ENCODE measurements at places on chromosomes 13 and 19.
A peak's percentile ranks its signal among the peaks of the same experiment; 100 is the strongest.

DNA sequence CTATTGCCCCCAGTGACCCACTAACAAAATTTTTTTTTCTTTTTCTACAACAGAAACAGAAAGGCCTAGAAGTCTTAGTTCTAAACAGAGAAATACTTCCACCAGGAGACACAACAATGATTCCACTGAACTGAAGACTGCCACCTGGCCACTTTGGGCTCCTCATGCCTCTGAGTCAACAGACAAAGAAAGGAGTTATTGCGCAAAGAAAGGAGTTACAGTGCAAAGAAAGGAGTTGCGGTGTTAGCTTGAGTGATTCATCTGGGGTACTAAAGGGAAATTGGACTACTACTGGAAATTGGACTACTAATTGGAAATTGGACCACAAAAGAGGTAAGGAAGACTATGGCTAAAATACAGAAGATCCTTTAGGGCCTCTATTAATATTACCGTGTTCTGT, 116.6 kb downstream of the PCDH17 start:
- no peak for DNase-seq

- DNase-seq = no peak
Measured at GRCh38 chr13:74025369-74025768, 108.8 kb downstream of the KLF12 start.

DNA sequence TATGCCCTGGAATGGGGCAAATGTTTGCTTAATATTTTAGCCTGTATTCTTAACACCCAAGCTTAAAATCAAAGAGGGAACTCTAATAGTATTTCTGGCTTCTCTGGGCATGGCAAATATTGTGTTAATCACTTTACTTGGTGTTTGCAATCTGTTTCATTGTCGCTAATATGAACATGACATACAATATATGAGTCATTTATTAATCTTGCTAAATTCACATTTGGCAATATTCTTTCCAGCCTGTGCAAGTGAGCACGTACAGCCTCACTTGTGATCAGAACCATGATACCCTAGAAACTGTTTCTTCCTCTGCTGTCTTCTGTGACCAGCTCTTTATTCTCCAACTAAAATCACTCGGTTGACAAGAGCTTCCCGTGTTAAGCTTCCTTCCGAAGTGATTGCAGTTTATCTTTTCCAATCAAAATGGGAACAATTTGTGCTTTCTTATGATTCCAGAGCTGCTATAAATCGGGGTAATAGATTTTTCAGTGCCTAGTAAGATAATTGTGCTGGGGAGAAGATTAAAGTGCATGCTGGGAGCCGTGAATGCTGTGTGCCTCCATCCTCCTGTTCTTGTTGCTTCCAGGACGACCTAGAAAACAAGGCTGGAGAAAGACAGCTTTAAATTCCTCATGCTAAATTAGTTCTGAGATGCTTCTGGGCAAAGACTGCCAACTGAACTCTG, 153.0 kb upstream of the TMTC4 start:
- DNase-seq = no peak

GRCh38 chr13:111402441-111402840, 82.0 kb downstream of the TEX29 start:
- DNase-seq = no peak

DNA sequence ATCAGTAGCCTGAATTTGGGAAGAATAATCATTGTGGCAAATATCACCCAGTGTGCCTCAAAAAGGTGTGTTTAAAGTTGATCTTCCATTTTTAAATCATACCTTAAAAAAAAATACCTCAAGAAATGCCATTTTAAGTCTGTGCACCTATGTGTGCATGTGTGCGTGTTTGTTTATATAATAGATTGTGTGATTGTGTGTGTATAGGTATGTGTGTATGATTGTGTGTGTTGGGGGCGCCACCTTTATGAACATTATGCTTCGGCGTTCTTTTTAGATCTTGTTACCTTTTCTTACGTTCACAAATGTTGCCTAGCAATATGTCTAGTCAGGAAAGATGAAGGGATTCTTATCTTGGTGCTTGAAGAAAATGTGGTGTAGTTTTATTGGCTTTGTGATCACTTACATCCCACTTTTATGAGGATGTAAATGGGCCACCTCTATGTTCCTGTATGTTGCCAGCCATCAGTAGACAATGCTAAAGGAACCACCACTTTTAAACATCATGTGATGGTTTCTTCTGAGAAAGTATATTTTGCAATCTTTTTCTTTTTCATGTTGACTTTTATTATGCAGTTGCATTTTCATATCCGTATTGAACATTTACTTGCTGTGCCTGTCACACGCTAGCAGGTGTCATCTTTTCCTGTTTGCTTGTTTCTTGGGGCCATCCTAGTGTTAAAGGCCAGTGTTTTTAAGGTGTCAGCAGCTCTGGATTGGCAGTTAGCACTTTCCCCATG, 2.2 kb upstream of the IRS2 start:
- DNase-seq = no peak

GRCh38 chr19:17475541-17476115, 5.3 kb downstream of the SLC27A1 start:
- DNase-seq = peak; percentile 83

DNA sequence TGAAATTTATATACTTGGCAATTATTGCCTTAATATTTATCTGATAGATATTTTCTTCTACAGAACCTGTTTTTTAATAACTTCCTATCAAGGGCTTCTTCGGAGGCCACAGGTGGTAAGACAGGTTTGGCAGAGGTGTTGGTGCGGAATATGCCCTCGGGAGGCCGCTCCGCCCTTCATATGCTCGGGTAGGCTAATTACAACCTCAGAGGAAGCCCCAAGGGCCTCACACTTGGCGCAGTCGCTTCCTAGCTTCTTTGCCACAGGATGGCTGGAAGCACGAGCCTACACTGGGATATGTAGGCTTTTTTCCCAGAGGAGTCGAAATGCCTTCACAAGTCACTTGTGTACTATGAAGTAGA, 68.8 kb downstream of the LMO7 start:
- DNase-seq = no peak

DNA sequence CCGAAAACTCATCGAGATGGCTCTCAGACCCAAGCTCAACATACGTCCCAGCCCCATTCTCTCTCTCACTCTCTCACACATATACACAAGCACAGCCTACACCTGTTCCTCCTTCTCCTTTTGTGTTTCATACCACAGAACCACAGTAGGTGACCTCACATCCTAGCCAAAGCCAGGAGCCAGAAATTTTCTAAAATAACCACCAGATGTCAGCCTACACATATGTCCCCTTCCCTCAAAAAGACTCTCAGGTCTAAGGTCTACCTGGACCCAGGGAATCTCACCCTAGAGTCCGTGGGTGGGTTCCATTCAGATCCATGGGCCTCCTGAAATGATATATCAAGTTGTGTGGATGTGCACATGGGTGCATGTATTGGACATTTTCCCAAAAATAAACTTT, 104.2 kb upstream of the IPO5 start:
- DNase-seq = no peak

- no peak for DNase-seq
Measured at GRCh38 chr13:51635137-51635878, 51.0 kb downstream of the WDFY2 start.

DNA sequence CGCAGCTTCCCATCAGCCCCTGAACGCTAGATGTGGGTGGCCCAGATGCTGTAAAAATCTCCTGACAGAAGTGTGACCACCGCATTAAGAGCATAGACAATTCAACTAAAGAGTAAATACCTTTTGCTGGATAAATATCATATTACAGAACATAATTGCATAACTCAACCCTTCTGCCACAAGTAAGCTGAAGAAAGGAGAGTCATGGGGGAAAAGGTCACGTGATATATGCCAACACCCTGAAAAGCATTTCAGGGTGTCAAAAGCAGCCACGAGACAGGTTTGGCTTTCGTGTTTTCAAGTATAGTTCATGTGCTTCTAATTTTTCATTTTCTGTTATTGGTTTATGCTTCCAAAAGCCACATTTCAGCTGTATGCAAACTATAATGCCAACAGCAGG, 71.3 kb downstream of the LHFPL6 start:
- DNase-seq = no peak

- DNase-seq = no peak
Measured at GRCh38 chr19:2561895-2562294, 86.0 kb downstream of the GADD45B start.

- no peak for DNase-seq
Measured at GRCh38 chr13:95279016-95279415, 22.2 kb downstream of the ABCC4 start.

GRCh38 chr19:29417048-29417447, 108.7 kb upstream of the VSTM2B start:
- DNase-seq = no peak

GRCh38 chr13:20684546-20684945, 19.0 kb upstream of the IL17D start:
- no peak for DNase-seq

- DNase-seq = no peak
Measured at GRCh38 chr19:28281676-28282075, 931.3 kb downstream of the UQCRFS1 start.

DNA sequence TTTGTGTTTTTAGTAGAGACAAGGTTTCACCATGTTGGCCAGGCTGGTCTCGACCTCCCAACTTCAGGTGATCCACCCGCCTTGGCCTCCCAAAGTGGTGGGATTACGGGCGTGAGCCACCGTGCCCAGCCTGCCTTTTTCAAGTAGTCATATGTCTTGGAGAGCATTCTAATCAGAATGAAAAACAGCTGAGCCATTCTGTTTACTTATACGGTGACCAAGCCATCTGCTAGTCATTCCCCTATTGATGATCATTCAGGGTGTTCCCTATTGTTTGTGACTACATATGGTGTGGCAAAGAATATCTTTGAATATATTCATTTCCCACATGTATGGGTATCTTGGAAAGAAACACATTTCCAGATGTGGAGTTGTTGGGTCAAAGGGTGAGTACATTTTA, 17.2 kb downstream of the BLOC1S3 start:
- DNase-seq = no peak

- no peak for DNase-seq
Measured at GRCh38 chr19:30743702-30744101, 371.5 kb downstream of the ZNF536 start.

- DNase-seq = no peak
Measured at GRCh38 chr13:114058051-114058867, 74.2 kb downstream of the RASA3 start.

DNA sequence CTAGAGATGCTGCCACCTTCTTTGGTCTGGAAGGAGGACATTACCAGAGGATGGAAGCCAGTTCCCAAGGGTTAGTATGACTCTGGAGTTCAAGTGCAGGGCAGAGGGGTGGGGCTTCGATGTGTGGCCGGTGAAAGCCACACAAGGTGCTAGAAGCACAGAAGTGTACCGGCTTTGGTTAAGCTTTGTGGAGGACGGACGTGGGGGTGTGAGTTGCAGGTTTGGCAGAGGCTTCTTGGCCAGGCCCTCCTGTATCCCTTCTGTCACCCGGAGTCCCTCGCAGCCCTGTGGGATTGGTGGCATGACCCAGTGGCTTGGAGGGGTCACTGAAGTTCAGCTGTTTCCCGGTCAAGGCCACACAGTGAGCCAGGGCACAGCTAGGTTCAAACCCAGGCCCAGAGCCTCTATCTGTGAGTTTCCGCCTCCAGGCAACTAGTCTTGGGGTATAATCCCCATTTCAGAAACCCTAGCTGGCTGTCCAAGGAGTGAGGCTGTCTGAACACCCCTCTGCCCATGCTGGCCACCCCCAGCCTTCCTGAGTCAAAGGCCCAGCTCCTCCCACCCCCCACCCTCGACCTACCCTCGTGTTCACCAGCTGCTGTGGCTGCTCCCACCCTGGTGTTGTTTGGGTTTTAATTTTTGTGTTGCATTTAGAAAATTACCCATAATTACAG, 4.6 kb upstream of the SSBP4 start:
- no peak for DNase-seq

DNA sequence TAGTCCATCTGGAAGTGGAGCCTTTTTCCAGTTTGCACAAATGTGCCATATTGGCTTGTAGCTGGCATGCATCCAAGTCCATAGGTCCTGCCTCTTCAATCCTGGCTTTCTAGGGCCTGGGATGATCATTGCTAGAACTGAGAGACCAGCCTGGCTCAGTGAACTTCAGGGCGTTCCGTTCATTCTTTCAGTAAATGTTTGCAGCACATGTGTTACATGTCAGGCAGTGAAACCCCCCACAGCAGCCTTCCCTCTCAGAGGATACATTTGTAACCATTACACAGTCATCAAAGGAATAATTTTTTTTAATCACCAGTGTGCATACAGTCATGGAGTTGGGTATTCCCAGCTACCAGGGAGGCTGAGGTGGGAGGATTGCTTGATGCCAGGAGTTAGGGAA, 9.7 kb downstream of the FUT2 start:
- no peak for DNase-seq

- DNase-seq = no peak
Measured at GRCh38 chr19:50794876-50795663, 4.9 kb downstream of the ACP4 start.

DNA sequence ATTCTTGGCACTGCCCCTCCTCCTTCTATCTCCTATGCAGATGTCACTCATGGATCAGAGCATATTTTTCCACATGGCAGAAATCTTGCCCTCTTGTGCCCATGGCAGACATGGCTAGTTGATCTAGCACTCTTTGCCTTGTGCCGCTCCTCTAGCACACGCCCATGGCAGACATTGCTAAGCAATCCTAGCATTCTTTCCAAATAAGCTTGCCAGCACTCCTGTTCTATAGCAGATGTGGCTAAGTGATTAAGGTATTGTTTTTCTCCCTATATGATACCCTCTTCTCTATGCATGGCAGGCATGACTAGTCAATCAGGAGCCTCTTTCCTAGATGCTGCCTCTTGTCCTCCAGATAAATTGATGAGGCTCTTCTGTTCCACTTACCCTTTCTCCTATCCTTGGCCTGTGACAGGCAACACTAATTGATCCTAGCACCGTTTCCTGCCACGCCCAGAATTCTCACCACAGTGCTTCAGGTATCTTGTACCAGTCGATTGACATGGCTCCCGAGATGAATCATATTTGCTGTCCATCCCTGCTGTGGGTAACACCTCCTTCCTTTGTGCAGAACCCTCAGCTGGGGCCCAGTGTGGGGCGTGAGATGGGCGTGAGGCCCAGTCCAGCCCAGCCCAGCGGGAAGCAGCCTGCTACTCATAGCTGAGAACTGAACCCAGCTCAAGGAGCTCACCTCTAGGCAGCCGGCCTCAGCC, 26.9 kb downstream of the TMED1 start:
- DNase-seq = no peak

GRCh38 chr13:41622432-41623429, 165.4 kb downstream of the RGCC start:
- no peak for DNase-seq

DNA sequence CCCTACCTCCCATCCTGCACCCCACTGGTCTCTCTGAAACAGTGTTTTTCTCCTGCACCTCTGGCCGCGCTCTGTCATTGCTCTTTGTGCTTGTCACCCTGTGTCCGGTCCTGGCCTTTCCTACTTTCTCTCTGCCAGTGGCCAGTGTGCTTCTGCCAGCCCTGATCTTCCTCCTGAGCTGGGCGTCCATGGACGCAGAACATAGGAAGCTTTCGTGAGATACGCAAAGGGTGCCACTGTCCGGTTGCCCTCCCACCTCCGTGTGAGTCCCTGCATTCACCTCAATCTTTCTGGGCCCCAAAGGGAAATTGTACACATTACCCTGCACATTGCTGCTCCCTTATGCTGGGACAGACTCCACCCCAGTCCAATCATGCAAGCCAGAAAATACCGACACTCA, 105.7 kb upstream of the SOX1 start:
- no peak for DNase-seq

GRCh38 chr13:94711561-94712286, 621 bp downstream of the SOX21 start:
- no peak for DNase-seq

Measured in caudate nucleus (tissue), 63 donors.